ENCODE measurements at places on chromosomes 4 and X.

- DNase-seq = no peak
Observed at GRCh38 chr4:75496406-75496805, 17.8 kb downstream of the RCHY1 start.

DNA sequence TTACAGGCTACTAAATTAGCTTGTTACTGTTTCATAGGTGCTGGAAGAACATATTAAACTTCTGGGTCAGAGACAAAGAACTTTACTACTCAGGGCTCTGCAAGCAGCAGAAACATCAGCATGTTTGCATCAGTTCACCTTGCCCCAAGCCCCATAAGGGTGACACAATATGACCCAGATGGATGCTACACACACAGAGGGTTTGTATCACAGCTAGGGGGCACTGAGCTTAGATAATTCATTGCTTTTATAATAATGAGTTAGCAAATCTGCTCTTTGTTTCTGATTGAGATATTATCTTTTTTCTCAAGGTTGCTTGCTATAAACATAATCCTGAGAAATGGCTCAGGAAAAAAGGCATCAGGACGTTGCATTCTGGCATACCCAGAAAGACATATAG lies 4.8 kb upstream of the SYNPO2 start:
- no peak for DNase-seq

- DNase-seq = no peak
Observed at GRCh38 chr4:84482564-84483563, 16.2 kb downstream of the NKX6-1 start.

- no peak for DNase-seq
Observed at GRCh38 chr4:146049802-146050201, 111.2 kb upstream of the ZNF827 start.

DNA sequence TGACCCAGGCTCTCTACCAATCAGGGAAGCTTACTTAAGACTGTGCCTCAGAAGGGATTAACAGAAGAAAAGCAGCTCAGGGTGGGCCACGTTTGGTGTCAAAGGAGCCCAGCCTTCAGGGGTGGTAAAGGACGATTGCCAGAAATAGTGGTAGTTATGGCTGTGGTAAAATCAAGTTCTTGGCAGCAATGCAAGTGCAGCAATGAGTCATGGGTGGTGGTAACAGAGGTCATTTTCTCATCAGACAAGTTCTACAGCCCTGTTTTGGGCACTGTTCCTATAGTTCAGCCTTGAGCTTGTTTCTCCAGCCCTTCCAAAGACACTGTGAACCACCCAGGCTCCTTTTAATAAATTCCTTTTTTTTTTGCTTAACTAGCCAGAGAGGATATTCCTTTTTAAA lies 120.3 kb downstream of the EFHC2 start:
- DNase-seq = no peak

DNA sequence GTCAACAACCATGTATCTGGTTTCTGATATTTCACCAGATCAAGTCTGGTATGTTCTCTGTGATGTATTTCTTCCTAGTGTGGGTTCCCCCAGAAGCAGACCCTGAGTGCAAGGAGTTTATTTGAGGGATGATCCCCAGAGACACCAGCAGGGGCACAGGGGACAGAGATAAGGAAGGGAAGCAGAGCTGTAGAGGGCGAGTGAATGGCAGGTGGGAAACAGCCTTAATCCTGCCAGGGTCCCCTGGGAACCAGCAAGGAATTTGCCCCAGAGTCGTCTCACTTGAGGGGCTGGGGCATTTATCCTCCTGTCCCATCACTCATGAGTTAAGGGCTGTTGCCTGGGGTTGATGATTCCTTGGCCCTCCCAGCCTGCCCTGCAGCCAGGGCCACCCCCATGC lies 206.4 kb upstream of the BCOR start:
- no peak for DNase-seq

DNA sequence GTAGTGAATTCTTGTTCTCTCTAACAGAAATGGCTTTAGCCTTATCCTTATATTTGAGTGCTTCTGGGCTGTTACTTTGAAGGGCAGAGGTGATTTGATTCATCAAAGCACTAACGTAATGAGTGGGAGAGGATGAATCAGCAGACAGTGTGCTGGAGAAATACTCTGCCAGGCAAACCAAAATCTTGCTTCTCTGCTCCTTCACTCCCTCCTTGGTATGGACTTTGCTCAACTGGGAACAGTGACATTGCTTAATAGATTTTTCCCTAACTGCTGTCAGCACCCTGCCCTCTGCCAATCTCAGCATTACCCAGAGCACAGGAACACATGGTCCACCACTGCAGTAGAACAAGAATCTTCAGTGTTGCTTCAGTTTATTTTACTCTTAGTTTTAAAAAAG lies 56.0 kb downstream of the PDLIM5 start:
- DNase-seq = no peak

All from activated effector memory CD4-positive, alpha-beta T cell treated with Interleukin-2 at 50 U/mL for 16 hours (primary cell).